ENCODE measurements at places on chromosomes 7 and 10. TPM values are rescaled to one million over a fixed set of nuclear protein-coding genes. Genes with fewer than 3 reads are reported as not detected.

- peak; percentile 25 for DNase-seq
Measured at GRCh38 chr7:117127585-117128168, 174.4 kb downstream of the ST7 start.

DNA sequence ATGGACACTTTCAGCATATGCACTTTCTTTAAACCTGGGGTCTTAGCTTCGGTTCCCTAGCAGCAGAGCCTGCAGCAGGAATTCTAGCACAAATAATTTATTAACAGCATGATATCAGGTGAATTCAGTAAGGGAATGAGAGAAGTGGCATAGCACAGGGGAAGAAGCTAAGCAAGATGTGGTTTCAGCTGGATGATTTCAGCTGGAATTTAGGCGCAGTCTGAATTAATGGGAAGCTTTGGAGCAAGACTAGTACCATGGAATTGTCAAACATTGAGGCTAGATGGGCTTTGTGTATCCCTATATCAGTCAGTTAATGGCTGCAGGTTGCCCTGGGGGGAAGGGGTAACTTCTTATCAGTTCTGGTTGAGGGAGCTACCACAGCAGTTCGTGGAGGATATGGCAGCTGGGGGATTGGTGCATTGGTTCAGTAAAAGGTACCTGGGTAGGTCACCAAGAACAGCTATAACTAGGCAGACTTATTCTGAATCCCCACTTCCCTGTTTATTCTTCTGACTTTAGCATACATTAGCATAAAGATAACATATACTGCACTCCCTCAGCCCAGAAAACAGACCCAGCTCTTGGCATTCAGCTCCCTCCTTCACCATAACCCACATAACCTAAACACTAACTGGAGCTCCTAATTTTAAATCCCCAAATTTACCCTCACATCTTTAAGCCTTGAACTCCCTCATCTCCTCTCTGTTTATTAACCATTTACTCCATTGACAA, 46.8 kb upstream of the NAMPT start:
- DNase-seq: no peak

- DNase-seq: no peak
Measured at GRCh38 chr10:90665905-90666662, 191.8 kb downstream of the HTR7 start.

The GDF10 gene
- 1.1 TPM for total RNA-seq

The MSMB gene
- total RNA-seq: not detected

The CPA5 gene
- total RNA-seq: not detected

The GIMAP2 gene
- total RNA-seq: 110 TPM
